ENCODE measurements at places on chromosomes 16 and 17. TPM values are rescaled to one million over a fixed set of nuclear protein-coding genes. Genes with fewer than 3 reads are reported as not detected.
A peak's percentile ranks its signal among the peaks of the same experiment; 100 is the strongest.

DNA sequence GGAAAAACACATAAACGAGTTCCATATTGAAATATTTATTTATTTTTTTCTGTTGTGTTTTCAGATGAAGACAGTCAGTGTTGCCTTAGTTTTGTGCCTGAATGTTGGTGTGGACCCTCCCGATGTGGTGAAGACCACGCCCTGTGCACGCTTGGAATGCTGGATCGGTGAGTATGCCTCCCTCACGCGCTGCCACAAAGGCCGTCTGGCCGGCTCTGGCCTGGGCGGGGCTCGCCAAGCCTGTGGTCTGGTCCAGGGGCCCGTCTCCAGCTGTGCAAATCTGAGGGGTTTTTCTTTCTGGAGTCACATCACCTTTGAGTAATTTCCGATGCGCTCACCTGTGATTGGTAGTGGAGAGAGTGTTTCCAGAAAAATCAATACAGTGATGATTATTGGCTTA, 81.0 kb downstream of the RPTOR start:
- DNase-seq: no peak

Gene ABCC12
- total RNA-seq: not detected

- no peak for DNase-seq
These were observed 673.6 kb downstream of the HS3ST4 start for GRCh38 chr16:26365161-26365940.

Gene HS3ST3B1
- 21.2 TPM for total RNA-seq

DNA sequence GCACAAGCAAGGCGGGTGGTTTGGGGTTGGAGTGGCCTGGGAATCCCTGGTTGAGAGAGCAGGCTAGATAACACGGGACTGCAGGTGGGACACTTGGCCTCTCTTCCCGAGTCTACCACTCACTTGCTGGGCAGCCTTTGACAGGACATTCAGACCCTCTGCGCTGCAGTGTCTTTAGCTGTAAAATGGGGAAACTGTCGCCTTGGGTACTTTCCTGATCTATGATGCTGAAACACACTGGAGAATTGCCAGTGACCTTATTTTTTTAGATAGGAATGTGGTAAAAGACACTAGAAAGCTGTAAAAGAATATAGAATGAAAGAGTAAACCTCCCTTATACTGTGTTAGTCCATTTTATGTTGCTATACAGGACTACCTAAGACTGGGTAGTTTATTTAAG, 30.5 kb downstream of the KSR1 start:
- DNase-seq: no peak

DNA sequence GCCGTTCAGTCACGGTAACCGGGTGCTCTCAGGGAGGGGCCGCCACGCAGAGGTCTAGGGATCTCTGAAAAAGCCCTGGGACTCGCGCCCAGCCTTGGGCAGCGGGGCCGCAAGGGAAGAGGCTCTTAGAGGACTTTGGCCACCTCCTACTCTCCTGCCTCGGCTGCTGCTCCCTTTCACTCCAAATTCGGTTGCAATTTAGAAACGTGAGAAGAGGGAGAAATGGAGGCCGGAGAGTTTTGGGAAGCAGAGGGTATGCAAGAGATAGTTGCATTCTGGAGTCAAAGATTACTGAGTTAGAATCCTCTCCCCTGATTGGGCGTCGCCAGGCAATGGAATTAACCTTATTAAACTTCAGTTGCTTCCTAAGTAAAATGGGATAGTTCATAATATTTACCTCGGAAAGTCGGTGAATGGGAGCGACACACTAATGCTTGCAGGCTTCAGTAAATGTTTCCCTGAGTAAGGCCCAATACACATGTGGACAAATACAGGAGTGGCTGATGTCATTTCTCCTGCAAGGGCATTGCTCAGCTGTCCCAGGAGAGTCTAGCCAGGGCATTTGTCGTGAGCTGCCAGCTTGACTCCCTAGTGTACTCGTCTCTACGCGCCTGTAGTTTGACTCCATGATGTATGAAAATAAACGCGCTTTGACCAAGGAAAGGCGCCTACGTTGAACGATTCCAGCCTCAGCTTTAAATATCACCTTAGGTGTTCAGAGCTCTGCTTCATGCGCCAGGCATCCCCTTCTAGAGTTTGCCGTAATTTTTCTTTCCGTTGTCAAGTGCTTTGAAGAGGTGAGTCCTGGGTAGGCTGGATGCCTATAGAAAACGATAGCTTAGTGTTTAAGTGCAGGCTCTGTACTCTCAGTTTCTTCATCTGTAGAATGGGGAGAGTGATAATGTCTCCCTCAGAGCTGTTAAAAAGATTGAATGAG, 667 bp downstream of the OGFOD1 start:
- no peak for DNase-seq

DNA sequence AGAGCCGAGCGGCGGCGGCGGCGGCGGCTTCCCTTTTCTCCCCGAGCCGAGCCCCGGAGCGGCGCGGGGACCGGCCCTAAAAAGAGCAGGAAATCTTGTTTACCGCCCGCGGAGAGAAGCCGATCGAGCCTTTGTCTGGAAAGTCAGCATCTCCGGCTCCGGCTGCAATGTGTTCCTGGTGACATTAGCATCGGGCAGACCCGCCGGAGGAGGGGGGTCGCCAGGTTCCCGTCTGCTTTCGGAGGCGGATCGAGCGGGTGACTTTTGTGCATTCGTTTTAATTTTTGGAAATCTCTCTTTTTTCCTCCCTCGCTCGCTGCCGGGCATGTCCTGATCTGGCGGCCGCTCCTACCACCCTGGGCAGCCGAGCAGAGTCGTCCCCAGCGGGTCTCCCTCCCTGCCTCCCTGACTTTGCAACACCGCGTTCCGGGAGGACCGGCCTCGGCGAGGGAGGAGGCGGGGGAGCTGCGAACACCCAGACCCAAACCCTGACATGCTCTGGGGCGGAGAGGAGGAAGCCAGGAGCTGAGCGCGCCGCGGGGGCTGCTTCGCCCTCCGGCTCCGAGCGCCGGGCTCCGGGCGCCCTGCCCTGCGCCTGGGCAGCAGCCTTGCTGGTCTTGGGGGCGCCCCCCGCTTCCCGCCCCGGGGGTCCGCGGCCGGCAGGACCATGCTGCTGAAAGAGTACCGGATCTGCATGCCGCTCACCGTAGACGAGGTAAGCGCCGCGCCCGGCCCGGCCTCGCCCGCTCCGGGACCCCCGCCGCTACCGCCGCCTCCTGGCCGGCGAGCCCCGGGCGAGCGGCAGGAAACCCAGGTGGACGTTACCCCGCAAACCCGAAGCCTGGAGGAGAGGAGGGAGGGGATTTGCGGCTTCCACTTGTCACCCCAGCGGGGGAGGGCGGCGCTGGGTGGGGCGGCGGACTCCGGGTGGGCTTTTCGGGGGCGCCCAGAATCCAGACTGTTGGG, 690 bp downstream of the PITPNC1 start:
- peak; percentile 76 for DNase-seq

GRCh38 chr17:58364270-58364942, 12.4 kb upstream of the SUPT4H1 start:
- no peak for DNase-seq

- peak; percentile 93 for DNase-seq
These were observed 222.5 kb upstream of the GSE1 start for GRCh38 chr16:85390511-85391174.

DNA sequence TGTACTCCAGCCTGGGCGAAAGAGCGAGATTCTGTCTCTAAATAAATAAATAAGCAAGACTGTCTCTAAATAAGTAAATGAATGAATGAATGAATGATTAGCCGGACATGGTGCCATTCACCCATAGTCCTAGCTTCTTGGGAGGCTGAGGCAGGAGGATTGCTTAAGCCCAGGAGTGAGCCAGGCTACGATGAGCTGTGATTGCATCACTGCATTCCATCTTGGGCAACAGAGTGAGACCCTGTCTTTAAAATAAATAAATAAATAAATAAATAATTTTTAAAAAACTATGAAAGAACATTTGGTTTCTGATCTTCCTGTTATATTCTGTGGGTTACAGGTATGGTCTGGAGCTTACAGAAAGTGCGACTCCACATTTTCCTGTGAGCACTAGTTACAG, 65.0 kb downstream of the C17orf58 start:
- DNase-seq: no peak

GRCh38 chr16:50833929-50834328, 92.0 kb downstream of the CYLD start:
- DNase-seq: peak; percentile 13

Gene PIPOX
- 1.3 TPM for total RNA-seq

- peak; percentile 80 for DNase-seq
These were observed 43.3 kb downstream of the HAPSTR1 start for GRCh38 chr16:9134739-9135138.

GRCh38 chr16:3842994-3843393, 37.5 kb downstream of the CREBBP start:
- DNase-seq: no peak

DNA sequence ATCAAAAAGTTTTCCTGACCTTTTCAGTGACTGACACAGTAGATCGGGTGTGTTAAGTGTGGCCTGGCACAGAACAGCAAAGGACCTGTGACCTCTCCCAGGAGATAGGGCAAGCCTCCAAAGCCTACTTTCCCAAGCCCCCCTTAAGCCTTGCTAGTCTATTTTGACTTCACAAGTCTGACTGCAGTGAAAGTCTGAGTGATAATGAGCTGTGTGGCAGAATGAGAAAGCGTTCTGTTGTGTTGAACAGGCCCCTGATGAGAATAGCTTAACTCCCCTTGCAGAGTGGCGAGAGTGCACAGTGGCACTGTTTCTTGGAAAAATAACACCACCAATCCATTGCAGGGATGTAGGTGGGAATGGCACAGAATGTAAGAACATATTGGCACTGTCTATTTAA, 32.8 kb downstream of the MMD start:
- DNase-seq: no peak

- DNase-seq: no peak
These were observed 65.3 kb downstream of the SPECC1 start for GRCh38 chr17:20074489-20074888.

GRCh38 chr16:84753412-84754326, 53.9 kb downstream of the USP10 start:
- no peak for DNase-seq

GRCh38 chr16:73016488-73016830, 31.5 kb downstream of the ZFHX3 start:
- no peak for DNase-seq

Gene CLEC18B
- not detected for total RNA-seq

Gene LITAFD
- total RNA-seq: not detected

GRCh38 chr17:2563543-2563942, 29.9 kb upstream of the PAFAH1B1 start:
- no peak for DNase-seq

GRCh38 chr17:28570716-28571360, 486 bp downstream of the PIGS start:
- DNase-seq: no peak

- no peak for DNase-seq
These were observed 5.1 kb downstream of the CALCOCO2 start for GRCh38 chr17:48835971-48836370.

DNA sequence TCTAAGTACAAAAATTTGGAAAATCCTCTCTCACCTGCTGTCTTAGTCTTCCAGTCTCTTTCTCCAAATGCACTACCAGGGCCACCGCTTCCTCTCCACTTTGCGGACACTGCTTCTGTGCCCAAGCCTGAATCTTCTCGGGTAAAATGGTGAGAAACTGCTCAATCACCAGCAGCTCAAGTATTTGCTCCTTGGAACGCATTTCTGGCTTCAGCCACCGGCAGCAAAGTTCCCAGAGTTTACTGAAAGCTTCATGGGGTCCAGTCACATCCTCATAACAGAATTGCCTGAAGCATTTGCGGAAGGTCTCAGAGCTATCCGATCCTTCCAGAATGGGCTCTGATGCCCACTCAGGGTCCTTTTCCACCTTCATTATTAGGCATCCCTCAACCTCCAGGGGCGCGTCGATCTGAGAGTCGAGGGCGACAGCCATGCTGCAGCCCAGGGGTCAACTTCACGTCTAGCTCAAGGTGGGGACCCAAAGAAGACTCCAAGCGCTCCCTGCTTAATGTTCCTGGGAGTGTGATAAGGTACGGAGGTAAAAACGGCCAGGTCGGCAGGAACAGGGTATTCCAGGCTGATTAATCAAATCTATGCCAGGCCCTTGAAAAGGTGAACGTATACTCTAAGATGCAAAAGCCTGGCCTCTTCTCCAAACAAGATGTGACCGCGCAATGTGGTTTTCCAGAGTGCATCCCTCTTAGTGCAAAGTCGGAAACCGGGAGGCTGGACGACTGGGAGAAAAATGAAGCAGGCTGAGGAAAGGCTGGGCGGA, 763 bp downstream of the ZKSCAN2 start:
- no peak for DNase-seq

DNA sequence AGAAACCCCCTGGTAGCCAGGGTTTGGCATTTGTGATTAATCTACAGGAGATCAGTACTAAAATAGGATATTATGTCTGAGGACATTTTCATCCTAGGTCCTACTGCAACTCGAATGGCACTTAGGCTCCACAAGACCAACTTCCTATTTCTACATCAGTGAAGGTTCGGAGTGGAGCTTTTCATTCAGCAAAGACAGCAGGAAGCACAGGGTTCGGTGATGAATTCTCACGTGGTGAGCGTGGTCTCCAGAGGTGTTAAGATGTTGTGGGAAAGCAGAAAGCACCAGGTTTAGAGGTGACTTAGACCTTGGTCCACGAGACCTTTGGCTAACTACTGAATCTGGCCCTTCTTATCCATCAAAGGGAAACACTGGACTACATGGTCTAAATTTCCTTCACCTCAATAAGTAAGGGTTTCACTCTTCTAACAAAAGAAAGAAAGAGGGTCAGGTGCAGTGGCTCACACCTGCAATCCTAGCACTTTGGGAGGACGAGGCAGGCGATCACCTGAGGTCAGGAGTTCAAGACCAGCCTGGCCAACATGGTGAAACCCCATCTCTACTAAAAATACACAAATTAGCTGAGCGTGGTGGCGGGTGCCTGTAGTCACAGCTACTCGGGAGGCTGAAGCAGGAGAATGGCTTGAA, 13.9 kb upstream of the HELZ start:
- DNase-seq: peak; percentile 54

Gene CCL4L2
- total RNA-seq: not detected

Gene ERN2
- total RNA-seq: 2.8 TPM

DNA sequence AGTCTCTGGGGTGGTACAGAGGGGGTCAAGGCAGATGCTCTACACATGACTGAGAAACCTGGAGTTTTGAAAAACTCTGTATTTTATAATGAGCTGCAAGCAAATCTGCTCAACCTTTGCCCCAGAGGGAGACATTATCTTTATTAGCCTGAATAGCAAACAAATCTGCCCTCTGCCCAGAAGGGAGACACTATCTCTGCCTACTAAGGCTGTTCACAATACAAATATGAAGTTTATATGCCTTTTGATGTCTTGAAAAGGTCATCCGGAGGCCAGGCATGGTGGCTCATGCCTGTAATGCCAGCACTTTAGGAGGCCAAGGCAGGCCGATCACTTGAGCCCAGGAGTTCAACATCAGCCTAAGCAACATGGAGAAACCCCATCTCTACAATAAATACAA, 11.0 kb upstream of the XYLT1 start:
- DNase-seq: no peak

Gene KRTAP1-1
- 46.0 TPM for total RNA-seq

DNA sequence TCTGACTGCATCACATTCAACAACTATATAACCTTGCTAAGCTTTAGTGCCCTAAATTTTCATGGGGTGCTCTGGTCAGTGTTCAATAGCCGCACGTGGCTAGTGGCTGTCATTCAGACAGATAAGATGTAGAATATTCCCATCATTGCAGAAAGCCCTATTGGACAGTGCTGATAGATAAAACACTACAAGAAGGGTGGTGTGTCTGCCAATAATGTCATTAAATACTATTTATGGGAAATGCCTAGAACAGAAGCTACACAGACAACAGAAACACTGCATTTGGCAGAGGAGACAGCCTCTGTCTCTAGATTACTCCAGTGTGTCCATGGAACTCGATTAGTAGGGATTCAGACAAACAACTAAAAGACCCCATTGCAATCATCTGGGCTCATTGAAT, 28.4 kb upstream of the PMP22 start:
- DNase-seq: no peak

Data from suprapubic skin (tissue), 4 donors.